BJ (cell line): ENCODE measurements at places on chromosomes 1 and 21.

DNA sequence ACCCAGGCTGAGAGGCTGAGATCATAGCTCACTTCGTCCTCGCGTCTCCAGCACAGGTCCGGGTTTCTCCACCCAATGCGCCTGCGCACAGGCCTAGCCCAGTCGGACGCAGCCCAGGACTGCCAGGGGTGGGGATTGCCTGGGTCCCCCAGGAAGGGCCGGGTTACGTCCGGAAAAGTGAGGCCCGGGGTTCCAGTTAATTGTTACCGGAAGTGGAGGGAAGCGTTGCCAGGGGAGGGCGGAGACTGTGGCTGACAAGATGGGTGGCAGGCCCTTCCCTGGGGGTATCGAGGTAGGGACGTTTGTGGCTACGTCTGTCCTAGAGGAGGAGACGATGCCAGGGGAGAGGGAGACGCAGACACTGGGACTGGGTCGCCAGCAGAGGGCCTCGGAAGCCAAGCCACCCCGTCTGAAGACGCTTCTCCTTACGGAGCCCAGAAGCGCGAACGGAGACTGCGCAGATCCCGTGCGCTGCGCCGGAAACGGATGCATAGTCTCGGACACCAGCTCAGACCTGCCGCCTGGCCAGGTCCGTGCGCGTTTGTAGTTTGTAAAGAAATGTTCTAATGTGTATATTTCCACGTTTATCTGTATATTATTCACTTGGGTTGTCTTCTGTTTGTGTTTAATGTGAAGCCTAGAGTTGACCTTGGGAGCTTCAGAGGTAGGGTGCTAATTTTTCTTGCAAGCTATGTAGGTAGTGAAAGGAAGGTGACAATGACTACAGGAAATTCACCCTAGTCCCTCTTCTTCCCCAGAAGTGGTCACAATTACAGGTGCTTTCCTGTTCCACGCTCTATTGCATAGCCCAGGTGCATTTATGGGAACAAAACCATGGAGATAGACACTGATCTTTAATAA, 7.3 kb downstream of the RSRP1 start:
- DNase-seq, result peak; percentile 59

DNA sequence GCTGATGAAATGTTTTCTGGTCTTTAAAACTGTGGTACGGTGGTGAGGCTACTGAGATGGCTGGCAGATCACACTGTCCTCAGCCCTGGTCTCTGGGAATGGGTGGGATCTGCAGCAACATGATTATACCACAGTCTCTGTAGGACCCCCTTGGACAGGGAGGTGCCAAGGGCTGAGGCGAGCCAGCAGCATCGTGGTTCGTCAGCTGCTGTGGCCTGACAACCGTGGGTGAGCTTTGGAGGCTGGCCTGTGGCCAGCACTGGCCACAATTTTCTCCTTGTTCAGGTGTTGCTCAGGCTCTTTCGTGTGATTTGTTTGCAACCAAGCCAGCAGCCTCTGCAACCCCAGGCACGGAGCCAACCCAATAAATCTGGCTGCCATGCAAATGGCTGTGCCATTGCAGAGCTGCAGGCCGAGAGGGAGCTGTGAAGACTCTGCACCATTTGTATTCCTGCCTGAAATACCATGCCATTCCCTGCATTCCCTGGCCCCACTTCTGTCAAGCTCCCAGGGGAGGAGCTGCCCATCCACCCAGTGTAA, 70.9 kb downstream of the PCP4 start:
- DNase-seq, result no peak

GRCh38 chr1:234977875-234978396, 150.7 kb downstream of the TOMM20 start:
- no peak for DNase-seq

DNA sequence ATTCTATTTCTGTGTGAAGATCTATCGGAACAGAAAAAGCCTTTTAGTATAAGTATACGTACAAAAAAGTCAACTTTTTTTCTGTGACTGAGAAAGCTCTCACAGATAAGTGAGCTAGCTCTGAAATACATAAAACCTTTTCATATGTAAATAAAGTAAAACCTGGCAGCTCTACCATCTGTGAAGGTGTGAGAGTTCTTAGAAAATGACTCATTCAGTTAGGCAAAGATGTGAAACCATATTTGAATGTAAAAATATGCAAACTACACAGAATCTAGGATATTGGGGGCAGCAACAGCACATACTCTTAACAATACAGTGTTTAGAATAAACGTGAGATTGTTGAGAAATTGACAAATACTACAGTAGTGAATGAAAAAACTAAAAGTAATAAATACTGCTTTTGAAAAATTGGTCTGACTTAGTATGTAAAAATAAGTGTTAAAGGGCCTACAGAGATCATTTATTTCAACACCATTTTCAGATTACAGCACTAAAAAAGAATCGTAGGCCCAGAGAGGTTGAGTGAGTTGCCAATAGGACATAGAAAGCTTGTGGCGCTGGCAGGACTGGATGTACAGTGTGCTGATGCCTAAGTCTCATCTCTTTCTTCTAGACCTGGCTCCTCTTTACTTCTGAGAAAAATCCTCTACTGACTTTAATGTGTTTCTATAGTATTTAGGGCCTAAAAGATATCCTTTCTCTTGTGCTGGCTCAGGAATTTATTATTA, 19.8 kb downstream of the ATP6V1G3 start:
- DNase-seq, result no peak

DNA sequence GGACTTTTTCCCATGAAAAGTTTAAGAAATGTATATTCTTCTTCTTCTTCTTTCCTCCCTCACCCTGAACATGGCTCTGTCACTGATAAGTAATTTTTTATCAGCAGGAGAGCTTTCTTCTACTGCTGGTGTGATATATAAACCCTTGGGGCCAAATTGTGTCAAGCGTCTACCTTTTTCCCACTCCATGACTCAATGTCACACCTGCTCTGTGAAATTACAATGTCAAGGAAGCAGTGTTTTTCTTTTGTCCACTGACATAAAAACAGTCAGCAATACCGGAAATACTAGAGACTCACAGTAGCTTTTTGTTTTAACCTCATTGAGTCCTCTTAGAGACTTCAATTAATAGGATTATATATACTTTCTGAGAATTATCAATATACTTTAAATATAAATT, 416.2 kb upstream of the ADGRL4 start:
- no peak for DNase-seq

- no peak for DNase-seq
Measured at GRCh38 chr1:225842074-225842473, 32.1 kb downstream of the EPHX1 start.

DNA sequence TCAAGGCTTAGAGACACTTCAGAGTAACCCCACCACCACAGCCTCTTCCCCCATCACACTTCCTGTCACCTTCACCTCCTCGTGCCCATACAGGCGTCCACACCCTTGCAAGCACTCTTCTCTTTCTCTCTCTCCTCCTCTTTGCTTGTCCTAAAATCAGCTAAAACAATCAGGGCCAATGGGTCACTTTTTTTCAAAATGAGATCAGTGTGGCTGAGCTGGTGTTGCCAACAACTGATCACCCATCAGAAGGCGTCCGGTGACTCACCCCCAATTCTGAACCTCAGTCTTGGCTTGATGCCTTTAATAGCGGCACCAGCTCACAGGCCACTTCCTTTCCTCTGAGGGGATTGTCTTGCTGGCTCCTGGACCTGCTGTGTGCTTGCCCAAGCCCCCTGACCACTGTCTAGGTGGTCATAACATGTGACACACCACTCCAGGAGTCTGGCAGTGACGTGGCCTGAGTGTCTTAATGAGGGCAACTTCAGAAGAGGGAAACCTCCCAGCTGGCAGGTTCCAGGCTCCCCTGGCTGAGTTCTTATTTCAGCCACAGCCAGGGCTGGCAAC, 1.6 kb downstream of the DRAXIN start:
- peak; percentile 33 for DNase-seq

GRCh38 chr1:48495911-48496310, 23.9 kb upstream of the SPATA6 start:
- no peak for DNase-seq

DNA sequence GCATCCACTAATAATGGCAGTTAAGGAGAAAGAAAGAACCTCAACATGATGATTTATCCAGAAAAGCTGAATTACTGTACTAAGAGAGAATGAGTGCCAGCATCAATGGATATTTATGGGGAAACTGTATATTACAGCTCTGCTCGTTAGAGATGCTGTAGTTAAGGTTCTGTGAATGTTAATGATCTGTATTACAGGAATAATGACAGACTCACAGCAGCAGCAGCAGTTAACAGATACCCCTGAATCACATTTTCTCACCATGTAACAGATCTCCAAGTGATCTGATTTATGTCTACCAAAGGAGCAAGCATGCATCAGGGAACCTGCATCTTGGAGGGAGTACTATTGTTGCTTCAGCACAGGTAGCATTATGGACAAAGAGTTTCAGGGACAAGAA, 80.6 kb upstream of the C8B start:
- no peak for DNase-seq

- no peak for DNase-seq
Measured at GRCh38 chr1:89732643-89733222, 88.1 kb upstream of the LRRC8D start.

GRCh38 chr21:42117229-42117966, 46.3 kb downstream of the UMODL1 start:
- DNase-seq, result no peak

- DNase-seq, result no peak
Measured at GRCh38 chr1:172484252-172484651, 40.4 kb upstream of the PIGC start.

DNA sequence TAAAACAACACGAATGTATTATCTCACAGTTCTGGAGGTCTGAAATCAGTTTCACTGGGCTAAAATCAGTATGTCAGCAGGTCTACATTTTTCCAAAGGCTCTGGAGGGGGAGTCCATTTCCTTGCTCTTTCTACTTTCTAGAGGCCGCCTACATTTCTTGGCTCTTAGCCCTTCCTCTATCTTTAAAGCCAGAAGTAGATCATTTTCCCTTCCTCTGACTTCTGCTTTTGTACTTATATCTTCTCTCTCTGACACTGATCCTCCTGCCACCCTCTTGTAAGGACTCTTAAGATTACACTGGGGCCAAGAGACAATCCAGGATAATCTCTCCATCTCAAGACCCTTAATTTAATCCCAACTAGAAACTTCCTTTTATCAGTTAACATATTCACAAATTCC, 41.4 kb downstream of the MSH4 start:
- no peak for DNase-seq

- DNase-seq, result no peak
Measured at GRCh38 chr1:185636848-185637247, 97.3 kb upstream of the HMCN1 start.

DNA sequence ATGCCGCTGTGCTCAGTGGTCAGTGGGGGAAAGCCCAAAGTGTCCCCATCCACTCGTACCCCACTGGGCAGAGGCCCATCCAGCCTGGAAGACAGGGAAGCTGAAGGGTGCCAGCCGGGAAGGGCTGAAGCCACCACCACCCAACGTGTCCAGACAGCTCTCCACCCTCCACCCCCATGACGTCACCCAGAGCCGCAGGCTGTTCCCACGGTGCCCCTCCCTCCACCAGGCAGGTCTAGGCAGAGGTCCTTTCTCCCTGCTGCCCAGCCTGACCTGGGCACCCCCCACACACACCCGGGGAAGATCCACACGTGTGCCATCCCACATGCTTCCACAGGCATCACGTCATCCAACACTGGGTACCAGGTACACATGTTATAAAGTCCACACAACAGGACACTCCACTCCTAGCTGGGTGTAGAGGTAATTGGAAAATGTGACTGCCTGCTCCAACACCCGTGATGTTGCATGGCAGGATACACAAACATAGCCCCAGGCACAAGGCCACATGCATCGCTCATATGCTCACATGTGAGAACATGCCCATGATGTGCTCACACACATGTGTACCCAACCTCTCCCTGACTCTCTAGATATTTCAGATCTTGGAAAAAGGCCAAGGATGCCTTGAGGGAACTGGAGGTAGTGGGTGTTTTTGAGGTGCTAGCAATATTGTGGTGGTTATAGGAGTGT, 5.1 kb upstream of the ARHGAP30 start:
- no peak for DNase-seq

DNA sequence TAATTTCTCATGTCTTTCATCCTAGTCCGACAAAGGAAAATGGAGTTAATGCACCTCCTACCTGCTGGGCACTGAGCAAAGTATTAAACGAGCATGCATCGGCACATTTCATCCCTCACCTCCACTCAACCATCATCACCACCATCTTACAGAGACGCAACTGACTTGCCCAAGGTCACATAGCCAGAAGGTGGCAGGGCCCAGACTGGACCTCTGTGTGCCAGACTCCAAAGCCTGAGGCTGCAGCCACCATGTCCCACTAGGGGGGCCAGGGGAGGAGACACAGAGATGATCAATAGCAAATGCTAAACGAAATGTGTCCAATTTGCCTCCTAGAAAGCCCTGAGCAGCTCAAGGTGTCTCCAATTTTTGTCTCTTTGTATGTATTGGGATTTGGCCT, 163.7 kb upstream of the EDN2 start:
- DNase-seq, result no peak

DNA sequence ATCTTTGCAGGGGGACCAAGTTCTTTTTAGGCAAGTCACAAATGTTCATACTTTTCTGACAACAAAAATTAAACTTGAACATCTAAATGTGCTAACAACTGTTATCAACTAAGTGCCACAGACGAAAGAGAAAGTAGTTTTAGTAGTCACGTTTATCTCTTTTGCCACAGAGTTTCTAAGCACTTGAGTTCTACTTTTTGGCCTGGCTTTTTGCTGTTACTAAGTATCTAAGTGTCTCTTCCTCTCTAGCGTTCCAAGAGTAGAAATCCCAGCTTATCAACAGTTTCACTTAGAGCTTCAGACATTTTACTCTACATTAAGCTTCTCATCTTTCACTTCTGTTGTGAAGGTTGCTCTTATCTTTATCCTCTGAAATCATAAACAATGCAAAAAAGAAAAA, 34.2 kb downstream of the GATAD2B start:
- DNase-seq, result no peak

DNA sequence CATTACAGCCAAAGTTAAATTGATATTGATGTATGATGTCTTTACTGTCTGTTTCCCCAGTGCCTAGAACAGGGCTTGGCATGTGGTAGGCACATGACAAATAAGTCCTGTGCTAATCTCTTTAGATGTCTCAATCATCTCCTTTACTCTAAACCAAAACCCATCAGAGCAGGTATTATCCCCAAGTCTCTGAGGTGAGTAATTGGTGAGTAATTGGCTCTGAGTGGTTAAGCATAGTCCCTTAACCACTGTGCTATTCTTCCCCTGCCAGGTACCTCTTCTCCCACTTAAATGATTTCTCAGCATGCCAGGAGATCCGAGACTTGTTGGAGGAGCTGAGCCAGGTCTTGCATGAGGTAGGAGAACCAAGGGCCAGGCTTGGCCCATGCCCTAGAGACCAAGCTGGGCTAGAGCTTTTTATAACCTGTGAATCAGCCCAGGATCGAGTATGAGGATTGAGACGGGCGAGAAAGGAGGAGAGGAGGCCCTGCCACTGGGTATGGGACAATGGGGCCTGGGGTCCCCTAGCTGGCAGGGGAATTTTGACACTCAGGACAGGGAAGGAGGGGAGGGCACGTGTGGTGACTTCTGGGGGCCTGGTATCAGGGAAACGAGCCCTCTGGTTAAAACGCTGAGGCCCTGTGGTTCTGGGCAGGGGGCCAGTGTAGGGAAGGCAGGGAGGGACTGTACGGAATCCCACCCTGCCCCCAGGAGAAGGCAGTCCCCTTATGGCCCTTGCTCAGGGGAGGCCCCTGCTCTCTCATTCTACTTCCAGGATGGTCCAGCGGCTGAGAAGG, 4.5 kb downstream of the CNKSR1 start:
- DNase-seq, result no peak

GRCh38 chr1:230272557-230272956, 153.6 kb downstream of the PGBD5 start:
- DNase-seq, result no peak
